CD4-positive, alpha-beta T cell treated with Interleukin-4 for 1 hour (primary cell): ENCODE measurements at places on chromosomes 5 and 9.

- DNase-seq: no peak
These were observed 15.5 kb downstream of the ADAMTS16 start for GRCh38 chr5:5155617-5156016.

GRCh38 chr5:150058480-150059126 lies 27.8 kb downstream of the CSF1R start:
- peak; percentile 60 for DNase-seq

DNA sequence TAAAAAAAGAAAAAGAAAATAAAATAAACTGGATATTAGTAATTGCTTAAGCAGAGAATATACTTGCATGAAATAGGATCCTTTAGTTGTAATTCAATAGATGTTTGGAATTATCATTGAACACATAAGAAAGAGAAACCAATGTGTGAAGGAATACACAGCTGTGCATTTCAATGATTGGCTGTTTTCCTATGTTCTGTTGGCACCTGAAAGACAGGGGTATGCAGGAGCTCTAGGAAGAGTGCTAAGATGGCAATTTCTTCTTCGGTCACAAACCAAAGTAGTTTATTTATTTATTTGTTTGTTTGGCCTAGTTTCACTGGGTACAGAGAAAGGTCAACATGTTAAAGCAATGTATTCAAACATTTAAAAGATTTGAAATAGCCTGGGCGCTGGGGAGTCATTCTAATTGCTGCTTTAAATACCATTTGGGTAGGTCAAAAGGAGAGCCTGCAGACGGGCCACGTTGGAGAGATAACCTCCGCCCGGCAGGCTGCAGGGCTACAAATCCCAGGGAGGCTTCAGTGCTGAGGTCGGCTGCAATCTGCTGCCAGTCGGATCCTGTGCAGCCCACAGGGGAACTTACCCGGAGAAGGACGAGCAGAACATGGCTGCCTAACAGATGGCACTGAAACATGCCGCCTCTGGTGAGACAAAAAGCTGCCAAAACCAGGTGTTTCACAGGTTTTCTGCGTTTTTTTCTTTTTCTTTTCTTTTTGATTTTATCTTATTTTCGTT lies 154.2 kb upstream of the TYRP1 start:
- DNase-seq: no peak

- no peak for DNase-seq
These were observed 2.8 kb downstream of the SOHLH1 start for GRCh38 chr9:135696446-135696845.
